PC-9 (cell line): ENCODE measurements at places on chromosomes 7 and 10. TPM values are rescaled to one million over a fixed set of nuclear protein-coding genes. Genes with fewer than 3 reads are reported as not detected.

The CNPY1 gene
- not detected in 2 replicates for total RNA-seq

The ICA1 gene
- total RNA-seq, result 33.8 and 58.6 TPM in 2 replicates

The GRID1 gene
- total RNA-seq, result not detected in 2 replicates

The ANXA7 gene
- 149 and 154 TPM in 2 replicates for total RNA-seq

The PRKCQ gene
- 4.0 and 5.3 TPM in 2 replicates for total RNA-seq

The AGMO gene
- not detected in 2 replicates for total RNA-seq

The LIPM gene
- not detected in 2 replicates for total RNA-seq

The FEZF1 gene
- not detected in 2 replicates for total RNA-seq
